Stimulated activated CD4-positive, alpha-beta T cell treated with anti-CD3 and anti-CD28 coated beads, Interleukin-1b, Interleukin-23, amount 100 ng/mL, for 24 hours (primary cell): ENCODE measurements at places on chromosomes 11 and 22.

DNA sequence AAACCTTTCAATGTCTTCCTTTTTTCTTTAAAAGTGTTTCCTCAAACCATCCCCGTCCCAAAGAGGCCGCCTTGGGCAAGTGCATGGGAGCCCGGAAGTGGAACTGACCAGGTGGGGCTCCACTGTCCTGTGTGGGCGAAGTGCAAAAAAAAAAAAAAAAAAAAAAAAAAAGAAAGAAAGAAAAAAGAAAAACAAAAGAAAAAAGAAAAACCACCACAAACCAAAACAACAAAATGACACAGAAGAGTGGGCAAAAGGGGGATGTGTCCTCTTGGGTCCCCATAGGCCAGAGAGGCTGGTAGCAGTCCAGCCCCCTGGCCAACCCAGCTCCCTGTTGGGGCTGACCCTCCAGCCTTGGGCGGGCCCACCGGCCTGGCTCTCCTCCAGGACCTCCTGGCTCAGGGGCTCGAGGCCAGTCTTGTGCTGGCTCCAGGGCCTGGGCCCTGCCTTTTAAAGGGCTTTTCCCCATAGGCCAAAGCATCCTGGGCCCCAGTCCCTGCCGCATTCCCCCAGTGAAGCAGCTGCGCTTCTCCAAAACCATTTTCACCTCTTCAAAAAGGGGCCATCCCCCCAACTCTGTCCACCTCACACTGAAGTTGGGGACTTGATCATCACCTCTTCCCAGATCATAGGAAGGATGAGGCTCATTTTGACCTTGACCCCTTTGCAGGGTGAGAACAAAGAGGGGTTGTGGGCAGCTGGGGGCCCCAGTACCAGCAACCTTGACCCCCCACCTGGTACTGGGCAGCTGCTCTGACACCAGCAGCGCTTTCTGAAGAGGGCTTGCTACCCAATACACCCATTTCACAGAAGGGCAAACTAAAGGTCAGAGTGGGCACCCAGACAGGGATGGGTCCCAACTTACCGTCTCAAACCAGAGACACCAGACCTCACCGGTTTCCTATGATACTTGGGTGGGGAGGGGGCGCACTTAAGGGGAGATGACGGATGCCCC lies 9.4 kb downstream of the CBX6 start:
- no peak for DNase-seq

GRCh38 chr11:94602430-94603372 lies 35.5 kb downstream of the PIWIL4 start:
- DNase-seq = no peak

DNA sequence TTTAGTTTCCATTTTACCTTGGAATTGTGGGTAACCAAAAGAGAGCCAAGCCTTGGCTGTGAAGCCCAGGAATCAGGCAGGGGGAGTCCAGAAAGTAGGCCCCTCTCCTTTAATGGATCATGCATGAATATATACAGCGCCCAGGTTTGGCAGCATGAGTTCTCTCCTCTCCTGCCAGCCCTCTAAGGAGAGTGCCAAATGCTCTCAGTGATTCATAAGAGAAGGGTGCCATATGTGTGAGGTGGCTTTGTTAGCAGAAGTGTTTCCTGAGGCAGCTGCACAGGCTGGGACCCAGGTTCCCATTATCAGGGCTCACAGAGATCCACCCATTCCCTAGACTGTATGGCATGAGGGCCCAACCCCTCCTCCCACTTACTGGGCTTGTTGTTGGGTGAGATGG lies 52.3 kb upstream of the SCUBE2 start:
- no peak for DNase-seq

- no peak for DNase-seq
Observed at GRCh38 chr22:26161746-26162145, 7.5 kb upstream of the SEZ6L start.

DNA sequence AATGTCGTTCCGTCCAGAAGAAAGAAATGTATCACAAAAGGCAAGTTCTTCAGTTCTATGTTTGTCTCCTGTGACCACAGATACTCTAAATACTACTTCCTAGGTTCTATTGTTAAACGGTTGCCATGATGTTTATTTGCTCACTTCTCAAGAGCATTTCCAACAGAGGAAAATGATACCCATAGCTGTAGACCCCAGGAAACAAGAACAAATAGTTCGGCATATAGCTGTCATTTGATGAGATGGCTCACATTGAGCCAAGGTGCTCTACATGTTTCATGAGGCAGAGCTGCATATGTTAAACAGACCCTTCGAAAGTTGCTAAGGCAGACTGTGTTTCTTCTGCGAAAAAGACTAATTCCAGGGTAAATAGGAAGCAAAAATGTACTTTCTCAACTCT lies 15.4 kb upstream of the ANGPTL5 start:
- DNase-seq = no peak

GRCh38 chr11:63855975-63856374 lies 17.1 kb downstream of the MARK2 start:
- no peak for DNase-seq
